ENCODE measurements at places on chromosomes 5 and 9.

- DNase-seq = no peak
Observed at GRCh38 chr5:170836226-170836625, 25.6 kb upstream of the RANBP17 start.

- no peak for DNase-seq
Observed at GRCh38 chr5:118921866-118922265, 66.5 kb downstream of the DTWD2 start.

GRCh38 chr9:32677931-32678330 lies 42.5 kb upstream of the TAF1L start:
- no peak for DNase-seq

DNA sequence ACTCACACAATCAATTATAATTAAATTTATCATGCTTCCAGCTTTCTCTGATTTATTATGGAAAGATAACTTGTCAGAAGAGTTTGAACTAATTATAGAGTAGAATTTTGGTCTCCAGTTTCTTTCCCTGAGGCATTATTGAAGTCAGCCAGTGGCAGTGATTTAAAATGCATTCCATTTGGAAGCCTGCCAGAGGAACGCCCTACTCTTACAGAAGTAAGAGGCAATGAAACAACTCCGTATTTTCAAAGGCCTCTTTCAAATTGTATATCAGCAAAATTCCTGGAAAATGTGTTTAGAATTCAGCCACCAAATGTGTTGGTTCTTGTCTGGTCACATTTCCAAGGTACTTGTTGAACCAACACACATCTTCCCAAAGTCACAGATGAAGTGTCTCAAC lies 640.9 kb downstream of the SEMA5A start:
- no peak for DNase-seq

DNA sequence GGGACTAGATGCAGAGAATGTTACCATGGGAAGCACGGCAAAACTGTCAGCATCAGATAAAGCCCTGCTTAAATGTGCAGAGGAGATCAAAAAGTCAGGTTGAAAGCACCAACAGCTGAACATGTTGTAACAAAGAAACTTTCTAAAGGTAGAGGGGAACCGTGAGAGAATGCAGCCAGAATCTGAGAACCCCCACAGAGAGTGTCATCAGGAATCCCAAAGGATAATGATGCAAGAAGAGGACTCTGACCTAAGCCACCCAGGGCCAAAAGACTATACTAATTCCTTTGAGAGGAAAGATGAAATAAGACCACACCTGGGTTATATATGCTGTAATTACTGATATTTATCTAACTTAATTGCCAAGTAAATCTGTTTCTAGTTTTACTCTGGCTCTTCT lies 116.6 kb downstream of the PCSK1 start:
- no peak for DNase-seq

DNA sequence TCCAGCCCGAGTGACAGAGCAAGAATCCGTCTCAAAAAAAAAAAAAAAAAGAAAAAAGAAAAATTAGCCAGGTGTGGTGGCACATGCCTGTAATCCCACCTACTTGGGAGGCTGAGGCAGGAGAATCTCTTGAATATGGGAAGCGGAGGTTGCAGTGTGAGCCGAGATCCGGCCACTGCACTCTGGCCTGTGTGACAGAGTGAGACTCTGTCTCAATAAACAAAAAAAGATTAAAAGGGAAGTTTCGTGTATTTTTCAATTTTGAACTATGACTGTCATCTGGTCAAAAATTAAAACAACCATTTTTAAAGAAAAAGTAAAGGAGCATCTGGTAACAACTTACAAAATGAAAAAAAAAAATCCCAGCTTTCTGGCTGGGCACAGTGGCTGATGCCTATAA lies 36.3 kb upstream of the PLIN2 start:
- no peak for DNase-seq

GRCh38 chr5:106825374-106825773 lies 845.4 kb downstream of the EFNA5 start:
- DNase-seq = no peak

GRCh38 chr5:60366489-60366888 lies 333.5 kb downstream of the DEPDC1B start:
- no peak for DNase-seq

DNA sequence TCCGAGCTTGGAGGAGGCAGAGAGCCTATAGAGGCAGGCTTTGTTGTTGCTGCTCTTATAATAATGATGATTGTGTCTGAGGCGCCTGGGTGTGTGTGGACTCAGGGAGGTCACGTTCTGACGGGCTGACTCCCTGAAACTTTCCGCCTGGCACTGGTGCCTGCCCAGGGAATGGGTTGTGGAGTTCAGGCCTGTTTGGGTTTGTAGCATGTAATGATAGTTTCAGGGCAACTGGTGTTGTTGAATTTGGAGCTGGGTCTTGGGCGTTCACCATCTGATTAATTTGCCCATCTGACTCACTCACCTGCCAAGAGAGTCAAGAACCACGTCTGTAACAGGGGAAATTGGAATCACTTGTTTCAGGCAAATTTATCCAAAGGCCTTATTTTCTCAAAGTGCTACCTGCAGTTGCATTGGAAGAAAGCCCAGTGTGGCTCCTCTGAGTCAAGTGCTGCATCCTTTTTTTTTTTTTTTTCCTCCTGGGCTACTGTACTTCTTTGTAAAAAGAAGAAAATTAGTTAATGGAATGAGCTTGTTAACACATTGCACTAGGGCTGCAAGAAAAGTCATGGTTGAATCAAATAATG lies 386.5 kb downstream of the GADD45G start:
- DNase-seq = peak; percentile 85

- no peak for DNase-seq
Observed at GRCh38 chr9:37215381-37215780, 95.0 kb downstream of the ZCCHC7 start.

- DNase-seq = no peak
Observed at GRCh38 chr9:69431777-69432176, 106.8 kb downstream of the ENTREP1 start.

- DNase-seq = no peak
Observed at GRCh38 chr9:7452378-7452777, 347.2 kb downstream of the DMAC1 start.

DNA sequence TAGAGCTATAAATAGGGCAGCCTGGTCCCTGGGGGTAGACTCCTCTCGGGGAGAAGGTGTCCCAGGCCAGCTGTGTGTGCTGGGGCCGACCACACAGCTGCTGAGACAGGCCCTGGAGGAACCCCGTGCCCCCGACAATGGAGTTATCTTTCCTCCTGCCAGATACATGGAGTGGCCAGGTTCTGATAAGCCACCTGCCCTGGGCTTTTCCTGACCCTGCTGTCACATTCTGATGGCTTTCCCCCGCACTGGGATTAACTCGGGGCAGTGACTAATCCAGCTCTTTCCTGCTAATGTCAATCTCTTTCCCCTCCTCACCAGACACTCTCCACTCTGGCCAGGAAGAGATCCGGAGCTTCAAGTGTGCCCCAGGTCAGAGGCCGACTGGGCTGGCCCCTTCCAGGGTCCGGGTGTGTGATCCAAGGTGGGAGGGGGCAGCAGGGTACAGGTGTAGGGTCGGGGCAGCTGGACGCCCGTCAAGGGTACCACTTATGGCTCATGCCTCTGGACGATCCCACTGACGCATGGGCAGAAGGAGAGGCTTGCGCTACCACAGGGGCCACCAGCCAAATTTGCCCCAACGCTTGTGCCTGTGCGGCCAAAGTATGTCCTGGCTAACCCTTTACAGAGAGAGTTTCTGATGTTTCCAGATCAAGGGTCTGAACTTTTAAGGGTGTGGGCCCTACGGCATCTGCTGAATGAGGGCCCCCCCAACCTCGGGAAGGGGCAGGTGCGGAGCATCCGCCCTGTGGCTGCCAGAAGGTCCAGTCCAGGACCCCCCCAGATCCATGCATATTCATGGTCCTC lies 20.6 kb upstream of the COL5A1 start:
- DNase-seq = no peak

- DNase-seq = no peak
Observed at GRCh38 chr5:122849771-122850170, 4.4 kb downstream of the SNX24 start.

- peak; percentile 46 for DNase-seq
Observed at GRCh38 chr9:95003689-95004410, 277.4 kb downstream of the AOPEP start.

- DNase-seq = no peak
Observed at GRCh38 chr9:137833721-137834613, 43.6 kb upstream of the CACNA1B start.
